ENCODE measurements at places on chromosomes 5 and 9.

- peak; percentile 29 for DNase-seq
These were observed 1576.5 kb downstream of the EFNA5 start for GRCh38 chr5:106094204-106094607.

DNA sequence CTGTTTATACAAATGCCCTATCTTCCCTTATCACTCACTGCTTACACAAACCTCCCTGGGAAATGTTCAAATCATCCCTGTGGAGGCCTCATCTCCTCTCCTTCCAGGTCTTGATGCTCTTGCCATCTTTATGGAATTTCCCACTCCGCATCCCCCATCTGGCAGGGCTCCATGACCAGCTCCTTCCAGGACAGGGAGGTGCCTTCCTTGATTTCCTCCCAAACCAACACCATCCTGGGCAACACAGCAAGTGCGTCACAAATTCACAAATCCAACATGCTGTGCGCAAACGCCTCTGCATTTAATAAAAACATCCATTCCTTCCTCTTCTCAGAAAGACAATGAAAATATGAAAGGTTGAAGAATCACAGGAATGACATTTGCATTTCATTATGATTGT lies 51.7 kb downstream of the EPB41L4A start:
- DNase-seq, result no peak

DNA sequence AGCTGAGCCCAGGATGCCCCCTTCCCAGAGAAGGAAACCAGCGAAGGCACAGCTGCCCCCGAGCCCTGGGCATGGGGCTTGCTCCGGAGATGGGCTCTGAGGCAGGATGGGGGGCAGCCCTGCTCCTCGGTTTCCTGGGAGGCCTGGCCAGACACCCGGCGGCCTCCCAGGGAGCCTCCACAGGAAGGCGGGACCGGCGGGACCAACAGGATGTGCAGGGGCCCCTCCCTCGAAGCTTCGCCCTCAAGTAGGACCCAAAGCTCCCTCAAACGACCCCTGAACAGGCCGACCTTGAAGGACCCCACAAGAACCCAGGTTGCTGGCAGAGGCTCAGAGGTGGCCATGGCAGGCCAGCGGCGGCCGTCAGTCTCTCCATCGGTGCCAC lies 11.7 kb downstream of the EXD3 start:
- peak; percentile 40 for DNase-seq

DNA sequence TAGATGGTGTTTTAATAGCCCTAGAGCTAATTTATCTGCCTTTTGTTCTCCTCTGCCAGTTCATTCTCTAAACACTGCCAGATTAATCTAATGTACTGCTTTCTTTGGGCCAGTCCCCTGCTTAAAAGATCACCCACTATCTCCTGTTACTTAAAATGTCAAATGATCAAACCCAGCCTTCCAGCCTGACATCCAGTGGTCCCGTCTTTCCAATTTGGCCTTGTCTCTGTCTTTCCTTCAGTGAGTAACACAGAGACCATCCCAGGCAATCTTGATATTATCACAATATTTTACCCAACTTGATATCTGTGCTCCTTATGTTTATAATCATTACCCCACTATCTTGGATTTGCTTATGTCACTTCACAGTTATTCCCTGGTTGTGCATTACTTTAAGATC lies 12.0 kb downstream of the PRR16 start:
- no peak for DNase-seq

DNA sequence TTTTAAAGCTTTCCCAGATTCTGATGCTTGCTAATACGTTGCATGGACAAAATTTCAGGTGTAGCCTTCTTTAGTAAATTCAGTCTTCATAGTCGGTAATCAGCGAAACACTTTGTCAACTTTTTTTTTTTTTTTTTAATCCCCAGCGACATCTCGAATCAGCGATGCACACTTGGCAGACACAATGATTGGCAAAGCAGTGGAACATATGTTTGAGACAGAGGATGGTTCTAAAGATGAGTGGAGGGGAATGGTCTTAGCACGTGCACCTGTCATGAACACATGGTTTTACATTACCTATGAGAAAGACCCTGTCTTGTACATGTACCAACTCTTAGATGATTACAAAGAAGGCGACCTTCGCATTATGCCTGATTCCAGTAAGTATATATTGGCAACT lies 66.8 kb upstream of the NXNL2 start:
- no peak for DNase-seq
